Keratinocyte (primary cell): ENCODE measurements at places on chromosomes 13 and 19. TPM values are rescaled to one million over a fixed set of nuclear protein-coding genes. Genes with fewer than 3 reads are reported as not detected.

GRCh38 chr19:58451358-58452101 lies at the start of gene ZNF324B:
Gene ZNF324B (plus strand): TSS chr19:58451622. CDS start chr19:58453702, 2,080 bp downstream.
- peak; percentile 61 for DNase-seq

DNA sequence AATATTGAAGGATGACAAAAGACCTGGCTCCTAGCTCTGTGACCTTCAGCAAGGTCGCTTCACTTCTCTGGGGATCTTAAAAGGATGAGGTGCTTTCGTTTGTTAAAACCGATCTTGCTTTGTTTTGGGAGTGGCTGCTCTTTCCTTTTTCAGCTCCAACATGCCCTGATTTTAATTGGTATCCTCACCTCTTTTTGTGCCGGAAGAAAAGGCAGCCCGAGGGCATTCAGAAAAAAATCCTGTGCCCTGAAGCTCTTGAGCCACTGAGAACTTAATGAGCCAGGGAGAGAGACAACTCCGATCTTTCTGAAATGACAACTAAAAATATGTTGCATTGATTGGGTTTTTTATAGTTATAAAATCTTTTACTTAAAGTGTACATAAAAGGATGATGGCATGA lies 19.4 kb downstream of the CLDN10 start:
- DNase-seq: no peak

- DNase-seq: no peak
These were observed 89.7 kb downstream of the RAB20 start for GRCh38 chr13:110471833-110472162.

DNA sequence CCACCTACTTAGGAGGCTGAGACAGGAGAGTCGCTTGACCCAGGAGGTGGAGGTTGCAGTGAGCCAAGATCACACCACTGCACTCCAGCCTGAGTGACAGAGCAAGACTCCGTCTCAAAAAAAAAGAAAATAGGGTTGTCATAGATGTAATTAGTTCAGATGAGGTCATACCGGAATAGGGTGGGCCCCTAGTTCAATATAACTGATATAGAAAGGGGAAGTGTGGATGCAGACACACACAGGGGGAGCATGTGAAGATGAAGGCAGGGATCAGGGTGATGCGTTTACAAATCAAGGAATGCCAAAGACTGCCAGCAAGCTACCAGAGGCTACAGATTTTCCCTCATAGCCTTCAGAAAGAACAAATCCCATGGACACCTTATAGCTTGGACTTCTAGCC lies 24.3 kb upstream of the EEF1AKMT1 start:
- DNase-seq: no peak

DNA sequence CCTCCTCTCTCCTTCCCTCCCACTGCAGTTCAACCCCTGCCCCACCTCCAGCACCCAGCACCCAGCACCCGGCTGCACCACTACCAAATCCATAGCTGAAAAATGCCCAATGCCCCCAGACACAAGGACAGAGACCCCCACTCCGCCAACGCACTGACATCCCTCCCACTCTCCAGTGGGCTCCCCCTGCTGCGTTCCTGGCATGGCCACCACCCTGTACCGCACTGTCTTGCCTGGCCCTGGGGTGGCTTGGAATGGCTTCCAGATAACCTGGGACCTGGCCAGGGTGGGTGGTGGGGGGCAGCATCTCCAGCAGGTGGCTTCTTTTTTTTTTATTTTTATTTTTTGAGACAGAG lies 5.8 kb upstream of the MKNK2 start:
- no peak for DNase-seq

- no peak for DNase-seq
These were observed 92.1 kb downstream of the AKAP11 start for GRCh38 chr13:42363941-42364612.

- no peak for DNase-seq
These were observed 2.2 kb downstream of the TSC22D1 start for GRCh38 chr13:44573790-44574465.

GRCh38 chr13:113013878-113014751 lies 45.1 kb downstream of the MCF2L start:
- no peak for DNase-seq

DNA sequence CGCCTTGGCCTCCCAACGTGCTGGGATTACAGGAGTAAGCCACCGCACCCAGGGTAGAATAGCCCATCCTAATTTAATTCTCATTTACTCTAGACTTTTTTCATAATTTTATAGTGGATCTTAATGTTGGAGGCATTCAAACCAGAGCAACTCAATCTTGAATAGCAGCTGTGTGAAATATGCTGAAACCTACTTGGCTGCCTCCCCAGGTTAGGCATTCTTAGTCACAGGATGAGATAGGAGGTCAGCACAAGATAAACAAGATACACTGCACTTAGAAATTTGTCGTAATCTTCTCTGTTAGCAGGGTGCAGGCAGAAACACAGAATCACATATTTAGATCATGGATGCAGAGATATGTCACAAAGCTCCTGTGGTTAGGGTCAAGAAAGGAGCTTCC lies 2.7 kb upstream of the ZNF43 start:
- no peak for DNase-seq

DNA sequence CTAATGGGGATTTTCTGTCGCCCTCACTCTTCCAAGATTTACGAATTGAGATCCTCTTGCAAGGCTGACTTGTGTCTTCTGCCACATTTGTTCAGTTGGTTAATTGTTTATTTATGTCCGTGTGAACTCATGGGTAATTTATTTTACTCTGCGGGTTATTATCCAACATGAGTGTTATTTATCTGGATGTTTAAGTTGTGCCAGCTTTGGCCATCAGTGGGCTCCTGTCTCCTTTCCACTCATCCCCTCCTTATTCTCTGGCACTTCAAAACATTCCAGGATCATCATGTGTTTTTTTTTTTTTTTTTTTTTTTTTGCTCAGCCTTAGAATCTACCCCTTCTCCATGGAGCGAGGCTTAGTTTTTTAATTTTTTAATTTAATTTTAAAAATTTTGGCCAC lies 19.0 kb downstream of the ACP7 start:
- DNase-seq: no peak

DNA sequence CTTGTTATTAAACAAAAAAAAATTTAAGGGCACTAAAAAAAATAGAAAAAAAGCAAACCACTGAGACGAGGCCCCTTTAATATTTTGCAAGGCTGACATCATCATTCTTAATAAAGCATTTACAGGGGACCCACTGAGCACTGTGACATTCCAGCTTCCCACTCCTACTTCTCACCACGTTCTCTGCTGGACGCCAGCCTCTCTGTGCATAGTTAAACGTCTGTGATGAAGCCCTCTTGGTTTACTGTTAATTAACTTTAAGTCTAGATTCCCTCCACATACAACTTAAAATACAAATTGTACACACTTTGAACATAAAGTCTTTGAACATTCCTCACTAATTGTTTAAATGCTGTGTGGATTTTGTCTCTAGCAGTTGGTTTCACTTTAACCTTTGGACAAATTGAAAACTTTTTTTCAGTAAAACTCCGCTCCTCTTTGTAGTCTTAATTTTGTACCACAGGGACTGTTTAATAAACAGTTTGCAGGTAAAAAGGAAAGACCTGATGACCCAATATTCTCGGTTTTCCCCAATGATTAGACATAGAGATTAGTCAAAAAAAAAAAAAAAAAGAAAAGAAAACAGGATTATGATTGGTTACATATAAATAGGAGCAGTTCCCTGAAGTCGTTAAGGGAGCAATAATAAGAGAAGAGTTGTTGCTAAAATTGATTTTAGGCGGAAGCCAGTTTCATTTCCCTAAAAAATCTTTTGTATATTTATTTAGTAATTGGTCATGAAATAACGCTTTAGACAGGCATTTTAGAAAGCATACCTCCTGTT lies 219.8 kb downstream of the MZT1 start:
- no peak for DNase-seq

GRCh38 chr19:51259348-51260245 lies 8.7 kb downstream of the SIGLECL1 start:
- no peak for DNase-seq

- no peak for DNase-seq
These were observed 61.9 kb downstream of the THSD1 start for GRCh38 chr13:52344108-52344507.

DNA sequence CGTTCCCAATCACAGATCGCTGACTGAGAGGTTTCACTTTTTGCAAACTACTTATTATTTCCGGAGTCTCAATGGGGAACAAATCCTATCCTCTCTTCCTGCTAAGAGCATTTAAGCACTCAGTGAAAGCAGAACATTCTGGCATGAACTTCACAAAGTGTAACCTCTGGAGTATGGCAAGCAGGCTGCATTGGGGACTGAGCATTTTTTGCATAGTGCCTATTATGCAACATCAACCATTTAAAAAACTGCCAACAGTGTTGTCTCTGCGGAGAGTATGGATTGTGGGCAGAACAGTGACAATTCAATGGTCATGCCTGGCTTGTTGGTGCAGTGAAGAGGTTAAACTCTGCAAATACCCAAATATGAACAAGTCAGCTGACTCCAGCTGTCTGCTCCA lies 484.6 kb downstream of the OLFM4 start:
- DNase-seq: no peak

DNA sequence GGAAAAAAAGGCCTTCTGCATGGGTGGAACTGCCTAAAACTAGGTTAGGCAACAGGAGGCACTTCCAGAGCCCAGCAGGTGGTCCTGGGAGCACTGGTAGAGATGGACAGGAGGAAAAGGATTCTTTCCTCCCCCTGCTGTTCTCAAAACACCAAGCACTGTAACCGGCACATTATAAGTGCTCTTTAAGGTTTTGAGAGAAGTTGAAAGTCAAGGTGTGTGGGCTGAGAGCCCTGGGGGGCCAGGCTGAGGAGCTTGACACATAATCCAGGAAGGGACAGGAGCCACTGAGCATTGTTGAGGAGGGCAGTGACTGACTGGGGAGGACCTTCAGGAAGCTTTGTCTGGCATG lies 32.3 kb downstream of the SPATA13 start:
- DNase-seq: no peak

GRCh38 chr19:18490728-18491127 lies 31.1 kb downstream of the ELL start:
- no peak for DNase-seq

DNA sequence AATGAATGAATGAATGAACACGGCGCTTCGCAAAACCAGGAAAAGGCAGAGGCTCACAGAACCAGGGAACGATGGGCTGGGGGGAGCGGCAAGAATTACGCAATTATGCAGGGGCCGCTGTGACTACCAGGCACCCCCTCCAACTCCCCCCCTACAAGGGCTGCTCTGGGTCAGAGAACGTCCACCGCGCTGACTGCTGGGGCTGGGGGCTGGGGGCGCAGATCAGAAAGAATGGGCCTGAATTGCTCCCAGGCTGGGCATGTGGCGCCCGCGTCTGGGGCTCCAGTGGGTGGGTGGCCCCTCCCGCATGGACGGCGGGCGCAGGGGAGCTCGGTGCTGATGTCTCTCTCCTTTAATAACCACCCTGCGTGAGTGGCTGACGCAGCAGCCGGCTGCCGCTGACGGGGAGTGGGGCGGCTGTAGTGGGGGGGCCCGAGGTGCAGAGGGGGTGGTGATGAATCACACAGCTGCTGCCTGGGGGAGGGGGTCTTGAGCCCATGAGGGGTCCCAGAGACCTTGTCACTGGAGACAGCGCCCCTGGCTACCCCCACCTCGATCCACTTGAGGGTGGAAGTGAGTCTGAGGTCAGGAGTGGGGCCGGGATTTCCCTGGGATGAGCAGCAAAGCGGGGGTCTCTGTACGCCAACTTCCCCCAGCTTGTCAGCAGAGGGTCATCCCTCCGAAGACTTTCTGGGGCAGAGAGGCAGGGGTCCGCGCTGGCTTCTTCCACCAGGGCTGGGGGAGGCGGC lies 1.5 kb upstream of the CIRBP start:
- DNase-seq: no peak

- DNase-seq: no peak
These were observed 95.3 kb downstream of the KL start for GRCh38 chr13:33111414-33112110.

DNA sequence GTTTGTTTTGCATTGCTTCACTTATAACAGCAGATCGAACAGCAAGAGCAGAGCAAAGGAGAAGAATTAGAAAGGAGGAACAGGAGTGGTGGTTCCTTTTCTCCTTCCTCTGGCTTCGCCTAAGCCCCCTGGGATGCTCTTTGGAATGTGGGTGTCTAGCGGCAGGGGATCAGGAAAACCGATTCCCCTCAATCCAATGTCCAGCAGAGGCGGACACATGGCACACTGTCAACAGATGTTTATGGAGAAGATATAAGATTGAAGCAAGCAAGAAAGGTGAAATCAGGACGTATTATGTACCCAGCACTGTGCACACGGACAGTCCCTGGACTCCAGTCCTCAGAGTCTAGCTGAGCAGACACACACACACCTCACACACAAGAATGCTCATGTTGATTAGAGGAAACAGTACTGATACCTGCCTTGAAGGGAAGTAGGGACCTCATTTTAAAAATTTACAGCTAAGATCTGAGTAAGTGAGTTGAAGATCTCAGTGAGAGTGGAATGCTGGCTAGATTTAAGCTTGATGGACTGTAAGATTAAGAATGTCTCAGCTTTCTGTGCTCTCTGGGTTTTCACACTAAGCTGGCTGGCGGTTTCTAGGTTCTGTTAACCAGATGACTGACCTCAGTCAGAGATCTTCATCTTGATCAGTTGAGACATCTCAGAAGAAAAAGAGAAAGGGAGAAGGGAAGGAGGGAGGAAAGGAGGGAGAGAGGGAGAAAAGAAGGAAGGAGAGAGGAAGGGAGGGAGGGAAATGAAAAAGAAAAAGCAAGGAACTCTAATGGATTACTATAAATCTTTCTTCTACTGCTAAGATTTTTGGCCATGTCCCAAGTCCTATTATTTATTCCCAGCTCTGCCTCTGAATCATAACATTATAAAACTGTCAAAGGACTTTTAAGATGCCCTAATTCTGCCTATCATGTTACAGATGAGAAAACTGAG lies 44.8 kb downstream of the FLT1 start:
- DNase-seq: no peak

GRCh38 chr19:9427941-9428340 lies 7.4 kb downstream of the ZNF266 start:
- no peak for DNase-seq

GRCh38 chr19:4063369-4064148 lies 3.1 kb downstream of the ZBTB7A start:
- DNase-seq: no peak

The TMIGD2 gene
- polyA plus RNA-seq: not detected in 3 replicates

The ZNF211 gene
- polyA plus RNA-seq: 9.4 to 19.5 TPM (median 15.5 TPM) in 3 replicates

The FCGBP gene
- 0.02 to 0.12 TPM (median 0.10 TPM) in 3 replicates for polyA plus RNA-seq

The ATP13A1 gene
- polyA plus RNA-seq: 9.8 to 20.5 TPM (median 17.7 TPM) in 3 replicates

The CLPTM1 gene
- 44.6 to 74.6 TPM (median 47.1 TPM) in 3 replicates for polyA plus RNA-seq

The PLEKHA4 gene
- polyA plus RNA-seq: 1.2 to 2.2 TPM (median 1.8 TPM) in 3 replicates

The KLK1 gene
- 0.10 to 0.39 TPM (median 0.31 TPM) in 3 replicates for polyA plus RNA-seq

The CEACAM16 gene
- polyA plus RNA-seq: not detected in 3 replicates

The RELB gene
- polyA plus RNA-seq: 3.6 to 7.3 TPM (median 4.5 TPM) in 3 replicates
